ENCODE measurements at places on chromosomes 5 and 9.
A peak's percentile ranks its signal among the peaks of the same experiment; 100 is the strongest.

GRCh38 chr5:134594797-134595457, 37.7 kb downstream of the SAR1B start:
- peak; percentile 48 for DNase-seq

DNA sequence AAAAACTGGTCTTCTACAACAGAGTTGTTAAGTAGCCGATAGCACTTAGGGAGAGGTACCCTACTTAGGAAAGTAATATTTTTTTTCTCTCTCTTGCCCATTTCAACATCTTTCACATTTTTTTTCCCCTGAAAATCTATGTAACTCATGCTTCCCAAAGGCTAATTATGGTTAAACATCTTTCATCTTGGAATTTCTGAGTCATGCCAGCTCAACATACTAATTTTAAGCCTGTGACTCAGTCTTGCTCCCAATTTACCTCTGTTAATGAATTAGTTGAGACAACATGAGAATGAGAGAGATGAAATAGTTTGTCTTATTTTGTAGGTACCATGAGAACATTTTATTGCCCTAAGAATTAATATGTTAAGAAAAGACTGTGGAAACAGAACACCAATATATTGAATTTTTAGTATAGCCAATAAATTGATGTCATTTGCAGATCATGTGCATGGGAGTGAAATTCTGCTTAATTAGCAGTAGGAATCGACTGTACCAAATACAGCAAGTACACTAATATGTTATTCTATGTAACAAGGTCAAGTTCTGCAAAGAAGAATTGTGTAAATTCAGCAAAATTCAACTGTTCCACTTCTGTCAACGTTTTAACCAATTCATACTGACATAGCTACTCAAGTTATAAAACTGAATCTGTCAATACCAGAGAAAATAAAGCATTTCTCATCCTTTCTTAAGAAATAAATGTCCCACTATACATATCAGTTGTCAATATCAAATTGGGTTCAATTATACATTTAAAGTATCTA, 550.0 kb downstream of the PTPRD start:
- no peak for DNase-seq

DNA sequence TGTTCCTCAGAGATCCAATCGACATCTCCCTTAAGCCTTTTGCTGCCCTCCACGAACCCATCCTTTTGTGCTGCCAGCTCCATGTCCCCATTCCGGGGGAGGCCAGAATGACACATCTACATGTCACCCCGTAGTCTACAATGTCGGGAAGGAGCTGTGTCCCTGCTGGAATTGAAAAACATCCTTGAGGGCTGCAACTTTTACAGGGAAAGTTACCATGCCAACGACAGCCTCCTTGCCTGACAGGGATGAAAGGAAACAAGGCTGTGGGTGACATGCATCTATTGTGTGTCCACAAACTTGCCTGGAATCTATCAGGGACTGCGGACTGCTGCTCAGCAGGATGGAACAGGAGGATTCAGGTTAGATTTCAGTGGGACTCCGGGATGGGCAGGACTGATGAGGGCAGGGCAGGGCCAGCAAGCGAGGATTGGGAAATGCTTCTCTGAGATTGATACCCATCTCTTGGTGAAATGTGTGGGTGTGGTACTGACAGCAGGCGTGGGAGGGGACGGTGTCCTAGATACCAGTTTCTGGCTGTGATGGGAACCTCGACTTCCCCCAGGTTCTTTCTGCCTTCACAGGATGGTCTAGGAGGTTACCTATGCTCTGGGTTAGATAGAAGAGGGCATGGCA, 25.5 kb downstream of the EGR1 start:
- DNase-seq, result no peak

DNA sequence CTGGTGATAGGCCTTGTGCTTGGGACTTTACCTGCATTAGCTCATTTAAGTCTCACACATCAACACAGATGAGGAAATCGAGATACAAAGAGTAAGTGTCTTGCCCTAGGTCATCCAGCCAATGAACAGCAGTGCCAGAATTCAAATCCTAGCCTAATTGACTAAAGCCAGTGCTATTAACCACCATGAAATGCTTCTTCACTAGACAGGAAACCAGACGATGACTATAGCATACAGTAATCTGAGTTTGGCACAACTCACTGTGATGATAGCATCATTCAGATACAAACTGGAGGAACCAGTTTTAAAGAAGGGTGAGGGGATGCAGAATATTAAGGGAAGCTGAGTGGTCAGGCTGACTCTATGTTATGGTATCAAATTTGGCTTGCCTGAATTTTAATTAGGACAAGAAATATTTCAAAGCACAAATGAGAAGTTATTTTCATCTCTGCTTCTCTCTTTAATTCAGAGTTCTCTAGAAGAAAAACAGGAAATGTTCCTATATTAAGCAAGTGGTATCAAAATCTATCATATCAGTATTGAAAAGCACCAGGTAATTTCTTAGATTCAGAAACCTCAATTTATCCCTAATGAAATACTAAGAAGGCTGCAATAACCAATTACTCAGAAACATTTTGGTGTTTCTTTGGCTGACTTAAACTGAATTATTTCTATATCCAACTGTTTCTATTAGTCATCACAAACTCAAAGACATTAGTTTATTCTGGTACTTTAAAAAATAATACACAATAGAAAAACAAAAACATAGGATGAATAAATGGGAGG, 147.0 kb upstream of the RASA1 start:
- peak; percentile 25 for DNase-seq

GRCh38 chr9:105313238-105313637, 68.8 kb downstream of the SLC44A1 start:
- DNase-seq, result no peak

DNA sequence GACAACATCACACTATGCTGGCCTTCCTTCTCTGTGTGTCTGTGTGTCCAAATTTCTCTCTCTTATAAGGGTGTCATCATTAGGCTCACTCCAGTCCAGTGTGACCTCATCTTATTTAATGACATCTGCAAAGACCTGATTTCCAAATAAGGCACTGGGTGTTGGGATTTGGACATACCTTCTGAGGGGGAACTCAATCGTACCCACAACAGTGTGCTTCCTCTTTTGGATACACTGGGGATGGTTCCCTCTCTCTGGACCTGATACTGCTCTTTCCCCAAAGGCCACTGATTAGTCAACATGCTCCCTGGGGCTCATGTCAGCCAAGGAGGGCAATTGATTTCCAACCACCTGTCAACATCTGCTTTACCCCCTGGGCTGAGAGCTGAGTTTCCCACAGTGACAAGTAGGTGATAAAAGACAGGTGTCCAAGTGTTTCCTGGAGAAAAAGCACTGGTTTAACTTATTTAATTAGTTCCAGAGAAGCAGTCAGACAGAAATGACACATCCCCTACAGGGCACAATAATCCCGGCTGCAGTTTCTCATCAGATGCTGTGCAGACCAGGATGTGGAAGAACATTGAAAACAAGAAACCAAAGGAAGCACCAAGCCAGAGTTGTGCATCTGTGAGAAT, 17.8 kb upstream of the CEP72 start:
- DNase-seq, result no peak

GRCh38 chr9:134179918-134180785, 15.8 kb upstream of the RNU6ATAC start:
- DNase-seq, result peak; percentile 1

GRCh38 chr5:131384616-131385214, 120.9 kb downstream of the CDC42SE2 start:
- DNase-seq, result peak; percentile 73

All from activated CD4-positive, alpha-beta T cell treated with anti-CD3 and anti-CD28 coated beads for 36 hours (primary cell).